T-helper 22 cell (primary cell): ENCODE measurements at places on chromosomes 5 and 9.

DNA sequence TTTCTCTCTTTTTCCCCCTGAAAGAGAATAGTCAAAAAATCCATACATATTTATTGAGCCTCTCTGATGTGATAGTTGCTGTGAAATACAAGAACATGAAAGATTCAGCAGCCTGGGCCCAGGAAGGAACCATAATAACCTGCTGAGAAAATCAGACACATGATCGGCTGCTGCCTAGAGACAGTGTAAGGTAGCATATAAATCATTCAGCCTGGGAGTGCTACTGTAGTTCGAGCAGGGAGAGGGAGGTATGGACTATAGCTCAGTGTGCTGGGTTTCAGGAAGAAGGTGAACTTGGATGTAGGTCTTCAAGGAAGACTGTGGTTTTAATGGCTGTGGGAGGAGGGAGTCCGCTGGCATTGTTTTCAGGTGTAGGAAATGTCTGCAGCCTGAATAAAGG is 469.1 kb downstream of the RAB3C start:
- no peak for DNase-seq

GRCh38 chr5:127916885-127917573 is 166.5 kb upstream of the SLC12A2 start:
- no peak for DNase-seq

DNA sequence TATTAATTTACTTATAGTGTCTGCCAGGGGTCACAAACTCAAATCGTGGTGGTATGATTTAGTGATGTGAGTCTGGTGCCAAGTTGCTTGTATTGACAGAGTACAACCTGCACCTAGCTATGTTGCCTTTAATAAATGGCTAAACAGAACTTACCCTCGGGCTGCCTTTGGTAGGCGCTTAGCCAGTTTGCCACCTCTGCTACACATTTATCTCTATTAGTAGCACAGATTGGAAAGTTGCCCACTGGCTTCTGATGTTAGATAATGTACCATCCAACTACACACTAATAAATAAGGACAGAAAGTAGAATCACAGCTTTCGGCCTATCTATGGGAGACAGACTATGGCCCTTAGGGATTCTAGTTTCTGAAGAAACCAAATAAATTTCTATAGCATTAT is 368.4 kb downstream of the MAN2A1 start:
- no peak for DNase-seq

GRCh38 chr5:149273950-149274349 is 2.3 kb downstream of the AFAP1L1 start:
- DNase-seq = no peak

DNA sequence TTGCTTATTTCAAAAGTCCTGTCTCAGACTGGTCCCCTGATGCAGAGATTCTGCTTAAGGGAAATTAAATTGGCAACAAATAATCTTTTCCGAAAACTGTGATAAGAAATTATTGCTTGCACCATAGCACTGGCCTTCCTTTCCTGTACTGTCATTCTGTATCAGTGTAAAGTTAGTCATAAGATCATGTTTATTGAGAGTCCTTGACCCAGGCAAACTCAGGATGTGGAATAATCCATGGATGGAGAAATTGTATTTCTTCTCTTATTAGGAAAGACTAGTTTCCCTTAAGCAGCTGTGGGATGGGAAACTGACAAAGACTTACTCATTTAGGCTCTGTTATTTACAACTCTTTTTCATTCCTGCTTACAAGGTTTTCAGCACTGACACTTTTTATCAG is 83.0 kb upstream of the RANBP6 start:
- no peak for DNase-seq

DNA sequence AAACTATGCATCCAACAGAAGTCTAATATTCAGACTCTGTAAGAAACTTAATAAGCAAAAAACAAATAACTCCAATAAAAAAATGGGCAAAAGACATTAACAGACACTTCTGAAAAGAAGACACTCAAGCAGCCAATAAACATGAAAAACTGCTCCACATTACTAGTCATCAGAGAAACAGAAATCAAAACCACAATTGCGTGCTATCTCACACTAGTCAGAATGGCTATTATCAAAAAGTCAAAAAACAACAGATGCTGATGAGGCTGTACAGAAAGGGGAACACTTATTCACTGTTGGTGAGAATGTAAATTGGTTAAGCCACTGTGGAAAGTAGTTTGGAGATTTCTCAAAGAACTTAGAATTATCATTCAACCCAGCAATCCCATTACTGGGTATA is 101.2 kb upstream of the TRIM32 start:
- DNase-seq = no peak

- DNase-seq = no peak
These were observed 34.8 kb downstream of the TMEM252 start for GRCh38 chr9:68505681-68506409.

GRCh38 chr5:102223542-102224477 is 72.3 kb downstream of the SLCO4C1 start:
- no peak for DNase-seq

GRCh38 chr5:57950616-57951228 is 468.1 kb upstream of the ACTBL2 start:
- DNase-seq = no peak

DNA sequence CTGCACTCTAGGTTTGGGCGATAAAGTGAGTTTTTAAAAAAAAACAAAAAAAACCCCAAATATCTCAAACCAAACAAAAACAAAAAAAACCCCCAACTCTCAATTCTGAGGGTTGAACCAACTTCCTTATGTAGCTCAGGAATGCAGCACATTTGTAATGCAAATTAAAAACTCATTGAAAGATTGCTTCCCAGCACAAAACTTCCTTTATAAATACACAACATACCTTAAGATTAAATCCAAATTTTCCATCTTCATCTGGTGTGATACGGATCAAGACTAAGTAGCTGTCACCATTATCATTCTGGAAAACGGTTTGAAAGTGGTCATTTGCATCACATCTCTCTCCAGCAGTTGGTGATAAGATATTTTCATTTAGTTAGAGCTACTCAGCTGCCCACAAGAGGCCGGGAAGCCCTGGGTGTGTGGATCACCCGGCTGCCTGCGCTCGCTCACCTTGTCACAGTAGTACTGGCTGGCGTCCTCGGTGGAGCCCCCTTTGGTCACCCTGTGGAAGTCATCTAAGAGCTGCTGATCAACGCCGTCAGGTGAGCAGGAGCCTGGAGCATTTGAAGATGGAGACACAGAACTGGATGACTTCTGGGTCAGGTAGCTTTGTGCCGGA is 88.2 kb downstream of the PTPN3 start:
- no peak for DNase-seq

DNA sequence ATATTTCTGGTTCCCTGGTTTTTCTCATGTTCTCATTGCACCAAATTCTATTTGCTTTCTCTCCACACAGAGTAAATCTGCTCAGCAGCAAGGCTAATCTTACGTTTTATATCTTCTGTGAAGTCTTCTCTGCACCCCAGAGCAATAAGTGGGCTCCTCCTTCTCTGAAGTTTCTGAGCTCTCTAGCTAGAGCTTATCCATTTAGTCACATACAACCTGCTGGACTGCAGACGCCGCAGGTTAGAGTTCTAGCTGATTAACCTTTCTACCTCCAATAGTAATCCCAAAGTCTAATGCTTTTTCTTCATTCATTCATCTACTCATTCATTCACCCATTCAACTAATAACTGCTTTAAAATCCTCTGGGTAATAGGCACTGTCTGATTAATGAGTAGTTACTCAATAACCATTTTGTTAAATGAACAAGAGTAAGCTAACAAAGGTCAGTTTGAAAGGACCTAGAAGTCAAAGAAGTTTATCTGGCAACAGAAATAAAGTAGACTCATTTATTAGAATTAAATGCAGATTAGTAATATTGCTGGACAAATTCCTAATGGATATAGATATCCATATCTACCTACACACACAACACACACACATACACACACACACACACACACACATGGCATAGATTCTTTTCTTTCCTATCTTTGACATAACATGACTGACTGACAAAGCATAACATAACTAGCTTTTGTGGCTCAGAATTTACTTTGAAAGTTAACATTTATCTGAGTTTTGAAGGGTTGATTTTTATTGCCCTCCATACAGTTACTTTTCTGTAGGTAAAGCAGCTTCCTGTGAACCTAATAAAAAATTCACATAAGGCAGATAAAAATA is 984.6 kb upstream of the SEMA6A start:
- DNase-seq = no peak

GRCh38 chr5:121693864-121694263 is 157.8 kb upstream of the FTMT start:
- no peak for DNase-seq

DNA sequence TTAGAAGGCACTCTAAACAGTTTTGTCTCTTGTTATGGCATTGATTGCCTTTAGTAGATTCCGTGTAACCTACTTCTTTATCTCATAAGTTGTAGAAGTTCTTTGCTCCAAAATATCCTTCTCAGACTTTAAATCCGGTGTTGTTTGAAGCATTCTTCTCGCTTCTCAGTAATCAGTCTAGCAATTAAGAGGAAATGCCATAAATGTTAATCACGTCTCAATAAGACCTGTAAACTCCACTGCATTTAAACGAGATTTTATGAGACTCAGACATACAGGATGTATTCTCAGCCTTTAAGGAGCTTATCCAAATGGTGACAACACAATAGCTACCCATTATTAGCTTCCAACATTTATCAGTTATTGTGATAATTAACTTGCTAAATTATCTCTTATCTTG is 7.7 kb upstream of the C5 start:
- no peak for DNase-seq

DNA sequence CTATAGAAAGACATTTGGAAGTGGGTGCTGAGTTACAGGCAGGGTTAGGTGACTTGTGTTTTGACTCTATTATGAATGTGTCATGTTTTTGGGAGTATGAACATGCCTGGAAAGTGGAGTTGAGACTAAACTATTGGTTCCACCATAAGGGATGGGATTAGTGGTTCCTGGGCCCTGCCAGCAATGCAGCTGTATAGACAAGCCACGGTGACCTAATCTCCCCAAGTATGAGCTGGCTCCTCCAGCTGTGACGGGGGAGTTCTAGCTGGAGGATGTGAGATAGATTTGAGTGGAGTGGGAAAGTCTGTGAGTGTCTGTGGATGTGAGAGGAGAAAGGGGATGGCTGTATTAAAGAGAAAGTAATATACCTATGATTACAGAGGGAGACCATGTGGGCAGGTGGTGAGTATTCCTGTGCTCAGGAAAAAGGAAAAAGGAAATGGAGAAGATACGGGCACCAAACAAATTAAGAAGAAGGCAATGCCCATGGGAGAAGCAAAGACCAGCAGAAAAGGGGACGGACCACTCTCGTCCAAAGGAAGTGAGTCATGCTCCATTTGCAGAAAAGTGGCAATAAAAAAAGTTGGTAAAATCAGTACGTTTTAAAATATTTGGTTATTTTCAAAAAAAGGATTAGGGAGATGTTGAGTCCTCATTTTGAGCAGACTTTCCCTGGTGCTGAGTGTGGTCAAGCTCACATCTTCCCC is 48.3 kb upstream of the ICE1 start:
- DNase-seq = no peak

DNA sequence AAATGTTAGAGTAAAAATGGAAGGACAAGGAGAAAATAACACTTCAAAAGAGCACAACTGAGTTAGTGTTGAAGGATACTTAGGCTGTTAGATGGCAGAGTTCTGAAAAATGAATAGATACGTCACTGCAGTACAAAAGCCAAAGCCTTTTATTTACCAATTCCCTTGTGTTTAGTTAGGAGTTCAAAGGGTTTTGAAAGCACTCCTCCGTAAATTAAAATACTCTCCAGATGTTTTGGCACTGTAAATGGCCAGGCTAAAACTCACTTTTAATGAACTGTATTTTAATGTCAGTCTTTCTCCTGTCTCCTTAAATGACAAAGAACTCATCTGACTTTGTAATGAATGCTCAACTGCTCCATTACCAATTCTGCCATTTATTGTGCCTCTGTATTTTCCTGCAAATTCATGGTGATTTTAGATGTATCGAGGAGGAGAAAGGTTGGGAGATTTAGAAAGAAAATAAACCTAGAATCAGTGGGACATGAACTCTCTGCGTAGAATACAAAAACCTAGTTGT is 1727.2 kb downstream of the MAT2B start:
- no peak for DNase-seq

- DNase-seq = no peak
These were observed 50.6 kb upstream of the CDK20 start for GRCh38 chr9:88024896-88025295.

DNA sequence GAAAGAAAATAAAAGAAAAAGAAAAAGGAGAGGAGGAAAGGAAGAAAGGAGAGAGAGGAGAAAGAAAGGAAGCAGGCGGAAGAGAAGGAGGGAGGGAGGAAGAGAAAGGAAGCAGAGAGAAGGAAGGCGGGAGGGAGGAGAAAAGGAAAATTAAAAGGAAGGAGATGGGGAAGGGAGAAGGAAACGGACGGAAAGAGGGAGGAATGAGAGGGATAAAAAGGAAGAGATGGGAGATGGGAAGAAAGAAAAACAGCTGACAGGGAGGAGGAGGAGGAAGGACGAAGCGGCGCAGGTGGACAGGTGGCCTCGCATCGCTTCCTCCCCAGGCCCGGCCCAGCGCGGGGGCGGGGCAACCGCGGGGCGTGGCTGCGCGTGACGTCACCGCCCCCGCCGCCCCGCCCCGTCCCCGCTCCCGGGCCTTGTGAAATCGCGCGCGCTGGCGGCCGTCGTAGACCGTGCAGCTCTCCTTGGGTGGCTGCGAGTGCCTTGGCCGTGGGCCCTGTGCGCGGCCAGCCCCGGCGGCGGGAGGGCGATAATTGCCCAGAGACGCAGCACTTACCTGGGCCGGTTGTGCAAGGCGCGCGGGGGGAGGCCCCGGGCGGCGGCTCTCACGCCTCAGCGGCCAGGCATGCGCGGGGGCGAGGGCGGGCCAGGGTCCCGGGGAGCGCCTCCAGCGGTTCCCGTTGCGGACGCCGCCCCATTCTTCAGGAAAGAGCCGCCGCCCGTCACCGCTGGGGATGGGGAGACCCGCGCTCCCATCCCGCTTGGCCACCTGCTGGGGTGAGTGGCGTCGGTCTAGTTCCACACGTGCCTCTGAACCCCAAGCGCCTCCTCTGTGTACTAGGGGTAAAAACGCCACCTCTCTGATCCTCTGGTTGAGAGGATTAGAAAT is 49.6 kb upstream of the FOXE1 start:
- DNase-seq = peak; percentile 57

- no peak for DNase-seq
These were observed 693 bp downstream of the DPYSL3 start for GRCh38 chr5:147509041-147509709.

DNA sequence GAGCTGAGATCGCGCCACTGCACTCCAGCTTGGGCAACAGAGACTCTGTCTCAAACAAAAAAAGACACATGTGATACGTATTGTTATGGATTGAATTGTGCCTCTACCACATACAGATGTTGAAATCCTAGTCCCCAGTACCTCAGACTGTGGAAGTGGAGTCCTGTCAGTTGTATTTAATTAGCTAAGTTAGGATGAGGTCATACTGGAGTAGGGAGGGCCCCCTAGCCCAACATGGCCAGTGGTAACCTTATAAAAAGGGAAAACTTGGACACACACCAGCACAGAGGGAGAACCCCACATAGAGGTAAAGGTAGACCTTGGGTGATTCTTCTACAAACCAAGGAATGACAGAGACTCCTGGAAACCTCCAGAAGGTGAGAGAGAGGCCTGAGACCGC is 119.8 kb downstream of the GADD45G start:
- no peak for DNase-seq

DNA sequence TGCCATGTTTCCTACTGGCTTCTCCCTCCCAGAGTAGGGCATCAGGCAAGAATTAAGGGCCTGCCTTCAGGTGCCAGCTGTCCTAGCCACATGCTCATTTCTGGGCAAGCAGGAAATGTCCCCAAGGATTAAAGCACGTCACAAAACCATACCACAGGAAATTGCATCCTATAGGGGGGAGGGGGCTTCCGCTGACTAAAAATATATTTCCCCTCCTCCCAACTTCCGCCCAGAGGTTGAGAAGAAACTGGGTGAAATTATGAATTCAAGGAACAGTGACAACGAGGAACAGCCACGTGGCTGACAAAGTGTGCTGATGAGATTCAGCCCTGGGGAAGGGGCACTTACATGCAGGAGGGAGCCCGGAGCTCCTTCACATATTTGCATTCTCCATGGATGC is 4.1 kb downstream of the HBEGF start:
- no peak for DNase-seq
